AG04450 (cell line): ENCODE measurements at places on chromosomes 2 and 18.

DNA sequence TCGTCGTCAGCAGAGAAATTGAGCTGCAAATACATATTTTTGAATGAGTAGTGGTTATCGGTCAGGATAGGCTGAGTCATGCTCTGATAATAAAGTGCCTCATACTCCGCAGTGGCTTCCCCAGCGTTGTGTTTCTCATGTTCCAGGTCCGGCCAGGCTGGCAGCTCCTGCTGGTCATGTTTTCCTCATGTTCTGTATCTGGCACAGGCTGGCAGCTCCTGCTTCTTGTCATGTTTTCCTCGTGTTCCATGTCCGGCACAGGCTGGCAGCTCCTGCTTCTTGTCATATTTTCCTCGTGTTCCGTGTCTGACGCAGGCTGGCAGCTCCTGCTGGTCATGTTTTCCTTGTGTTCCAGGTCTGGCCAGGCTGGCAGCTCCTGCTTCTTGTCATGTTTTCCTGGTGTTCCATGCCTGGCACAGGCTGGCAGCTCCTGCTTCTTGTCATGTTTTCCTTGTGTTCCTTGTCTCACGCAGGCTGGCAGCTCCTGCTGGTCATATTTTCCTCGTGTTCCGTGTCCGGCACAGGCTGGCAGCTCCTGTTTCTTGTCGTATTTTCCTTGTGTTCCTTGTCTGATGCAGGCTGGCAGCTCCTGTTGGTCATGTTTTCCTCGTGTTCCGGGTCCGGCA is 148.9 kb downstream of the ATP9B start:
- DNase-seq: no peak

GRCh38 chr18:70334264-70334663 is 45.4 kb downstream of the SOCS6 start:
- no peak for DNase-seq

- no peak for DNase-seq
These were observed 350.8 kb downstream of the TRIB2 start for GRCh38 chr2:13067508-13067907.

DNA sequence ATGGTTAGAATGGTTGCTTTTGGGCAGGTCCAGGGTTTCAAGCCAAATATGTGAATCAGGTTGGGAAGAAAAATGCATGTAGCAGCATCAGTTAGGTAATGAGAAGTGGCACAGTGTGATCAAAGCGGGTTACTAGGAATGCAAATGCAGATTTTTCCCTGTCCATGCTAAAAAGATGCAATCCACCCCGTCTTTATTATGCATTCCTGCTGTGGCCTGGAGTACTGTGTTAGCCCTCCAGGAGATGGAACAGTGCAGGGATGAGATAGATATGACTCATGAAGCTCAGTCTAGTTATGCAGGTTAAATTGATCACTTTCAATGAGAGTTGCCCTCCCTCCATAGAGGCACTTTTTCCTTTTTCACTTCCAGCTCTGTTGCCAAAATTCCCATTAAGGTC is 283.8 kb downstream of the CTNNA2 start:
- no peak for DNase-seq

- DNase-seq: no peak
These were observed 78.5 kb upstream of the BCL2L11 start for GRCh38 chr2:111042261-111042660.

DNA sequence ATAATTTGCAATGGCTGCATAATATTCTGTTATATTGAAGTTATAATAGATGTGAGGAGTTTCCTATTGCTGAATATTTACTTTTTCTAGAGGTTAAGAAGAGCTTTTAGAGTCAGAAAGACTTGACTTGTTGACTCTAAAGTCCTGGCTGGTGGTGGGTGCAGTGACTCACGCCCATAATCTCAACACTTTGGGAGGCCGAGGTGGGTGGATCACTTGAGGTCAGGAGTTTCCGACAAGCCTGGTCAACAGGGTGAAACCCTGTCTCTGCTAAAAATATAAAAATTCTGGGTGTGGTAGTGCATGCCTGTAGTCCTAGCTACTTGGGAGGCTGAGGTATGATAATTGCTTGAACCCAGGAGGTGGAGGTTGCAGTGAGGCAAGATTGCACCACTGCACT is 33.9 kb upstream of the ATIC start:
- no peak for DNase-seq

DNA sequence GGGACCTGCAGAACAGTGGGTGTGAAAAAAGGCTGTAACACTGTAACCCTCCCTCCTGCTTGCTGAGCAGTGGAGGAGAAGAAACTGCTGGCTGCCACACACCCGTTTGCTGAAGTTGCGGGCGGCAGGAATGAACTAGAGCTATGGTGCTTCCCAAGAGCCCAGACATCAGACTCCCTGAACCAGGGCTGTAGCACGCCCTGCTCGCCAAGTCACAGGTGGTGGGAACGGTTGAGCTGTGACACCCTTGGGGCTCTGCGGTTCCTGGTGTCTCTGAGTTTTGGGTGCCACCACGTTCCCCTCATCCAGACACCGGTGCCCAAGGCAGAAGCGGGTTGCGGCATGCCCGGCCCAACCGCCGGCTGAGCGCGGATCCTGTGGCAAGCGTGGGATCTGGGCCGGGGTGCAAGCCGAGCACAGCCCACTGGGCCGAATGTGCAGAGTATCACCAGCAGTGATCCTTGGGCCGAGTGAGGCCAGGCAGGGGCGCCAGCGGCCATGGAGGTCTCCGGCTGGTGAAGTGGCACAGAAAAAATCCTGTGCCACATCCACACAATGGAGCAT is 15.0 kb upstream of the ADI1 start:
- no peak for DNase-seq

- no peak for DNase-seq
These were observed 10.7 kb downstream of the RPL31 start for GRCh38 chr2:101012706-101013181.

DNA sequence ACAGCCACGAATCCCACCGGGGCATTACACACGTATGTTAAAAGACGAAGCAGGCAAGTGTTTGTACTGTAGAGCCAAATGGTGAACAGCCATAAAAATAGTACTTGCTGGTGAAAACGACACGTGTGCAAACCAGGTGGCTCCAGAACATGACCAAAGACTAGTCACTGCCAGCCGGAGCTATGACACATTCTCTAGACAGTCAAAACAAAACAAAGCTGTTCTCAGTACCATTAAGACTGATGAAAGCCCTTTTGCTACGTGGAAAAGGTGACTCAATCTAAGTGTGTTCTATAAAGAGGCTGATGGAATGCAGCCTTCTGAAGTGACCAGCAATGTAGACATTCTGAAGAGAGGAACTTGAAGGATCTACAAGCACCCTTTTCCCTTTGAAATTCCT is 367.7 kb upstream of the NETO1 start:
- DNase-seq: peak; percentile 86

DNA sequence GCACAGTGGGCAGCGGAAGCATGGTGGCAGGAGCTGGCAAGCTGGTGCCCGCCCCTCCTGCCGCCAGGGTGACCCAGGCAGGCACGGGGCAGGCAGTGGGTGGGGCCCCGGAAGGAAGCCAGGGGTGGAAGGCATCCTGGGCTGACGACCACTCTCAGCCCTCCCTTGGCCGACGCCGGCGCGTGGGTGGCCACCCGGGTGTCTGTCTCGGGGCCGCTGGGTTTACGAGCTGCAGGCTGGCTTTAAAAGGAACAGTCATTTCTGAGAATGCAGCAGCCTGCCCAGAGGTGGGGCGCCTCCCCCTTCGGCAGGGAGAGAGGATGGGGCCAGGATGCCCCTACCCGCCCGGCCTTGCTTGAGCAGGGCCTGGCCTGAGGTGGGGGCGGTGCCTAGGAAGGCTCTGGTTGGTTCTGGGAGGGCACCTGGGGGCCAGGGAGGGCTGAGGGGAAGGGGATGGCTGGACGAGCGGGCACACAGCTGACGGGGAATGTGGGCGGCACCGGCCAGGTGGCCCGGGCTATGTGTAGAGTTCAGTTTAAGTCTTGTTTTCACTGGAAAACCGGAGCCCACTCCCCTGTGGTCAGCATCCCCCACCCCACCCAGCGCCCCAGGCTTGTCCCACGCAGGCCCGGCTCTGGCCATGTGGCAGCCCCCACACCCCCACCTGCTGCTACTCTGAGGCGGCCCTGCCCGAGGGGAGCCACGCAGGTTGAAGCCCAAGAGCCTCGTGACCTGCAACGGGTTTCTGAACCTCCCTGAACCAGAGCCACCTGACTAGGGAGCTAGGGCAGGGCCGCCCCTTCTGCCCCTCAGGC is 6.3 kb downstream of the BOK start:
- DNase-seq: no peak

- DNase-seq: no peak
These were observed 120.5 kb downstream of the TANC1 start for GRCh38 chr2:159088906-159089305.

GRCh38 chr2:60873381-60873780 is 8.0 kb upstream of the REL start:
- no peak for DNase-seq

GRCh38 chr2:45771261-45771660 is 119.8 kb downstream of the PRKCE start:
- no peak for DNase-seq

- DNase-seq: no peak
These were observed 72.3 kb downstream of the SPTBN1 start for GRCh38 chr2:54528311-54528955.

DNA sequence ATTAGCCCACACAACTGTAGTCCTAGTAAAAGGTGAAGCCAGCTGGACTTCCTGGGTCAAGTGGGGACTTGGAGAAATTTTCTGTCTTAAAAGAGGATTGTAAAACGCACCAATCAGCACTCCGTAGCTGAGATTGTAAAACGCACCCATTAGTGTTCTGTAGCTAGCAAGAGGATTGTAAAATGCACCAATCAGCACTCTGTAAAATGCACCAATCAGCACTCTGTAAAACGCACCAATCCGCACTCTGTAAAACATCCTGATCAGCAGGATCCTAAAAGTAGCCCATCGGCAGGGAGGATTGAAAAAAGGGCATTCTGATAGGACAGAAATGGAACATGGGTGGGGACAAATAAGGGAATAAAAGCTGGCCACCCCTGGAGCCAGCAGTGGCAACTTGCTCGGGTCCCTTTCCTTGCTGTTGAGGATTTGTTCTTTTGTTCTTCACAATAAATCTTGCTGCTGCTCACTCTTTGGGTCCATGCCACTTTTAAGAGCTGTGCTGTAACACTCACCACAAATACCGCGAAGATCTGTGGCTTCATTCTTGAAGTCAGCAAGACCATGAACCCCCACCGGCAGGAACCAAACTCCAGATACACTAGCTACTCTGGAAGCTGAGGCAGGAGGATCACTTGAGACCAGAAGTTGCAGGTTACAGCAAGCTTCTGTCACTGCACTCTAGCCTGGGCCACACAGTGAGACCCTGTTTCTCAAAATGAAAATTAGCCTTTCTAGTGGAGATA is 102.6 kb downstream of the HS6ST1 start:
- DNase-seq: no peak

- DNase-seq: no peak
These were observed 27.9 kb downstream of the PIEZO2 start for GRCh38 chr18:11121443-11121849.
